ENCODE measurements at places on chromosomes 12 and 14.

- DNase-seq: no peak
Observed at GRCh38 chr12:47303207-47303606, 223.4 kb upstream of the AMIGO2 start.

- DNase-seq: no peak
Observed at GRCh38 chr14:26319139-26319864, 278.5 kb downstream of the NOVA1 start.

- DNase-seq: peak; percentile 85
Observed at GRCh38 chr12:92162079-92162478, 16.4 kb upstream of the BTG1 start.

- peak; percentile 59 for DNase-seq
Observed at GRCh38 chr12:90036637-90037036, 328.0 kb upstream of the ATP2B1 start.

DNA sequence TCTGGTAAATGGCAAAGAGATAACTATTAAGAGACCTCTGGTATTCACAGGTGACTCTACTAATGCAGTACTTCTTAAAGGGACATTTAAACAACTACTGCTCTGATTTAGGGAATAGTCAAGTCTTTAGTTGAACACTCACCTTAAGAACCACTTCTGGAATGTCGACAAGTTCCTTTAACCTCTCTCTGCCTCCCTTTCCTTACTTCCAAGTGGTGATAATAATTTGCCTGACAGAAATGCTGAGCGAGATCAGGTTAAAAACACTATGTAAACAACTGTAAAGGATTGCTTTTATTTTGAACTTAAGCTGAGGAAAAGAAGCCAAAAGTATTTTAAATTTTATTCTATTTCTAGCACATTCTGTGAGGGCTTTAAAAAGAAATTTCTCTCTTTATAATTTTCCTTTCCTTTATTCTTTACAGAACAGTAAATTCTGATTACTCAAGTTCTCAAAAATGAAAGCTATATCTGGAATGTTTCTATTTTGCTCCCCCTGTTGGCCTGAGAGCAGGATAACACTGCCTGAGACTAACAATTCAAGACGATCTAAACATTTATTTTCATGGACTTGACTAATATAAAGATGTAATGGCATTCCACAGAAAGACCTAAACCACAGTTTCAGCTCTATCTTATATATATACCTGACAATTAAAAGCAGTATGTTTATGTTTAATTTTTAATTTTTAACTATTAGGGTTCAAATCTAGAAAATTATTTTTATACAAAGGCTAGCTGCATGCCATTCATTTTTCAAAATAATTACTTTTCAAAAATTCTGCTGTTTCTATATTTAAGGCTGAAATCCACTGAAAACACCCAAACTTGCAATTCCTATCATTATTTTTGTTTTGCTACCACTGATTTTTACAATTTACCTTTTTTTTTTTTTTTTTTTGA lies 29.2 kb downstream of the ZCCHC8 start:
- DNase-seq: peak; percentile 81

DNA sequence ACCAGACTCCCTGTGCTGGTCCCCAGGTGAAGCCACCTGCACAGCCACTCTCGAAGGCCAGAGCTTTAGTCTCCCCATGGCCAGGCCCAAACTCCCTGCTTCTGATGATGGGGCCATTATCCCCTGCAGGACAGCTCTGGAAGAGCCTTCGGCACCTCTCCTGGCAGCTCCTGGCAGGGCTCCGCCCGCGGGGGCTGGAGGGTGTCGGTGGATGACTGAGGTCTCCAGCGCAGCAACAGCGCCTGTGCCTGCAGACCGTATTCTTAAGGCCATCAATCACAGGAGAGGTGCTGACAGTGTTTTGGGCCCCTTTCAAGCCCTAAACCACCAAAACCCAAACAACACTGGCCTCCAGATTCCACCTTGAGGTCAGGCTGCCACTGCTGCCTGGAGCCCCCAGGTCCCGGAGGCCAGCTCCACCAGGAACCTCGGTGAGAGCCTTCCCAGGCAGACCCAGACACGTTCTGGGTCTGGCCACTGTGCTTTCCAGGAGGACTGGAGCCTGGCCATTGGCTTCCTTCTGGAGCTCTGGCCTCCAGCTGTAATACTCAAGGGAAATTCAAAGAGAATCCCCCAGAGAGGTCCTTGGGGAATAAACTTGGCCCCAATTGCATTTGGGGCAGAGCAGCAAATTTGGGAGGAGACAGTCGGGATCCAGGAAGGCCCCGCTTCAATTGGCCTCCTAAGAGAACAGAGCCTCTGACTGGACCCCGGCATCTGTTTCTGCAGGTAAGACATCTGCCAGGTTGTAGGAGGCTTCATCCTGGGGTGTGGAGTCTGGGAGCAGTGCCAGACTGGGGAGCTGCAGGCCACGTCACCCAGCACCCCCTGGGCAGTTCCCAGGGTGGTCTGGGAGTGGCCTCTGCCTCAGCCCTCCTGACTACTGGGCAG lies 210.6 kb upstream of the RTL1 start:
- DNase-seq: no peak

- peak; percentile 33 for DNase-seq
Observed at GRCh38 chr12:96057986-96058553, 22.7 kb upstream of the LTA4H start.

- no peak for DNase-seq
Observed at GRCh38 chr12:68206446-68206845, 19.2 kb downstream of the IL26 start.

DNA sequence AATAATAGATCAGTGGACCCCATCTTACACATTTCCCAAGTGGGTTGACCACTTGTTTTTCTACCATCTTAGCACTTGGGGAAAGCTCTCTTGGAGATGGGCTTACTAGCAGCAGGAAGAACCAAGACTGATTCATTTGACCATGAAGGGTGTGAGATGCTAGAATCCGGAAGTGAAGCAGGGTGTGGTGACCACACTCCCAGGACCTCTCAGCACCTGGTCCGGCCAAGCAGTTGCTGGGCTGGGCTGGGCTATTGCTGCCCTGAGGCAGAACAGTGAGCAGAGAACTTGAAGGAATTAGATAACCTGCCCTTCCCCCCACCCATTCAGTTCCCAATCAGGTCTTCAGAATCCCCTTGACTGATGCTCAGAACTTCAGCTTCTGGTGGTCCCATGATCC lies 24.4 kb downstream of the ADCY6 start:
- no peak for DNase-seq

DNA sequence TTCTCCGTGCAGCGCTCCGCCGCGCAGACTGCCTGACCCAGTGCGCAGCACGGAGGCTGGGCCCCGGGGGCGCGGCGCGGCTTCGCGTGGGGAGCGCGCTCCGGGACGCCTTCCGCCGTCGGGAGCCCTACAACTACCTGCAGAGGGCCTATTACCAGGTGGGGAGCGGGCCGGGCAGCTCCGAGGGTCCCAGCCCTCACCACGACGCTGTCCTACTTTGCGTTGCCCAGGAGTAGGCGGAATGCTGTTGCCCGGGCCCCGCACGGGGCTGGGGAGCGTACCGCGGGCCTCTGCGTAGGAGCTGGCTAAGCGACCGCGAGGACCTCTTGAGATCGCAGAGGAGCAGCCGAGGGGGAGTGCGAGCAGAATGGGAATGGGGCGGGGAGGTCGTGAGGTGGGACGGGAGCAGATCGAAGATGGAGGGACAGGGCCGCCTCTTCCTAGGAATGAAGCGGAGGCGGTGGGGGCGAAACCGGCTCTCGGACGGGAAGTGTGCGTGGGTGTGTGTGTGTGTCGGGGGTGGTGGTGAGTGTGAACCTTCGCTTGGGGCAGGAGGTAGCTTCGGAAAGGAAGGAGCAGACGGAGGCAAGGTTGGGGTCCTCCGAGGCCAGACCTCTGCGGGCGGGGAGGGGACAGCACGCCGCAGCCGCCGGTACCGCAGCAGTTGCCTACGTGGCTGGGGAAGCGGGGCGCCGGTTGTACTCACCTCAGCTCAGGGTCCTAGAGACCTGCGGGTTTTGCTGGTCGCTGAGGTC lies 751 bp downstream of the P3H3 start:
- peak; percentile 5 for DNase-seq

GRCh38 chr14:23618415-23618988 lies 17.7 kb upstream of the DHRS2 start:
- no peak for DNase-seq

DNA sequence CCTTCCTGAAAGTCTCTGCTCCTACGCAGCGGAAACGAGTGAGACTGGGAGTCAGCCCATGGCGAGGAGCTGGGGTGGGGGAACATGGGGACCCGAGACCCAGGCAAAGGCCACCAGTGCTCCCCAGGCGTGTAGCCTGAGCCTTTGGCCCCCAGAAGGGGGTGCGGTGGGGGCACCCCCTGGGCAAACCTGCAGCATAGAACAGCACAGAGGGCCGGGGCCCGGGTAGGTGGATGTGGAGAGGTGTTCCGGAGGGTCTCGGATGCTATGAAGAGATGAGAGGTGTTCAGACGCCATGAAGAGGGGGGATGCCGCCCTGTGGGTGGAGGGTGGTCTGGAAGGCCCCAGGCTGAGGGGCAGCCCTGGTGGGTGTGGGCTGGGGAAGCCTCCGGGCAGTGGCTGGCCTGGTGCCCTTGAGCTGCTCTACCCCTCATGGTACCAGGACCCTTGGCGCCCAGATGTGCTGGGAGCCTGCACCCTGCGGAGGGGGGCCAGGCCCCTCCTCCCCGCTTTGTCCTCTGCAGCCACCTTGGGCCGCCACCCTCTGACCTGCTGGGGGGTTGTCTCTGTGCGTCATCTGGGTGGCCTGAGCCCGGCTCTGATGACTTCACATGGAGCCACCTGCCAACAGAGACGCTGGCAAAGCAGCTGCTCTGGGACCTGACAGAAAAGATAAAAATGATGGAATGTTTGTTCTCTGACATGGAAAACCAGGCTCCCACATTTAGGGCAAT lies 83.4 kb downstream of the KIF26A start:
- DNase-seq: no peak

DNA sequence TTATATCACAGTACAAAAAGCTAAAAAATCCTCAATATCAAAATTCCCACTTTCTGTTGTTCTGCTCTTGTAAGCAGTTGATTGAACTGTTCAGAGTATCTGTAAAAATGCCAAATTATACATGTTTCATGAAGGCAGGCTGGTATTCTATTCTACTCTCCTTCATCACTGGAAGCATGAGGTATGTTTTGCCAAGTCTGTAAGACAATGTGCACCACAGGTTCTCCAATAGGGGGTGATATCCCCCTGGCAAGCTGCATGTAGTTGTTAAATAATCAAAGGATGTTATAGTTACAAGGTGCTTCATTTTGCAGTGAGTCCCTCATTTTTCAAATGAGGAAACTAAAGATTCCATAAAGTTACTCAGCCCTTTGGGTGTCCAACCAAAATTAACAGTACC lies 15.1 kb upstream of the NEK9 start:
- DNase-seq: no peak

- no peak for DNase-seq
Observed at GRCh38 chr12:120874547-120875245, 29.5 kb downstream of the SPPL3 start.

DNA sequence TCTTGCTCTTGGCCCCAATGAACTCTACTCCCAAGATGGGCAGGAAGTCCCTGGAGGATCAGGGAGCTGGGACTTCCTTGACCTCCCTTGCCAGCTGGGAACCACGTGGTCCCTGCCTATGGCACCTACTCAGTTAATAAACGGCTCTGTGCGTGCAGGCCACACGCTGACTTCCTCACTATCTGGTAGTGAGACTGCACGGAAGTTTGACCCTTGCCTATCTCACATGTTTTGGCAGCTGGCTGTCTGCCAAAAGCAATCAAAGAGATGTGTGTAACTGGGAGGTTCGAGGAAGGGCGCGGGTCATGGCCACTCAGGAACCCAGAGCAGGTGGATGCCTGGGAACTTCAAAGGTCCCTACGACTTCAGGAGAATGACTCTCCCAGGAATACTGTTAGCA lies 57.9 kb downstream of the RFLNA start:
- DNase-seq: peak; percentile 33

- DNase-seq: no peak
Observed at GRCh38 chr12:93950311-93950710, 198.1 kb upstream of the PLXNC1 start.

DNA sequence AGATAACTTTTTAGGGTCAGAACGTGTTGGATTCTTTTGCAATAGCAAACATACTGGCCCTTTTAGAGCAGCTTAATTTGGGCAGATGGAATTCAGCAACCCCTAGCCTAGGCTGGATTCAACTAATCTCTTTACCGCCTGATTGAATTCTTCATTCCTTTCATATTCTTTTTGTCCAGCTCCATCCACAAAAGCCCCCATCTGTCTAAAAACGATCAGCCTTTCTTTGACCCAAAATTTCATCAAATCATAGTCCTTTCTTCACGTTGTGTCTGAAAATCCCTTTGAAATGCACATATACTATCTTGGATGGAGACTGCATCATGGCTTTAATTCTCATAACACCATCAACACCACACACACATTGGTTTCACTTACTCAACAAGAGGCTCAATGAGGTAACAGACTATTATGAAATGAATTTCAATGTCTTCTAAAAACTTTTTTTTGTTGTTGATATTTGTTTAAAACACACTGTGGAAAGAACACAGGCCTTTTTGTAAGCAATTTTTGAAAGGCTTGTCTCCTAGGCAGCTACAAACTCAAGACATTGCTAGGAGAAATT lies 128.0 kb upstream of the EEA1 start:
- peak; percentile 49 for DNase-seq

GRCh38 chr12:4012977-4013968 lies 140.1 kb upstream of the PARP11 start:
- no peak for DNase-seq

DNA sequence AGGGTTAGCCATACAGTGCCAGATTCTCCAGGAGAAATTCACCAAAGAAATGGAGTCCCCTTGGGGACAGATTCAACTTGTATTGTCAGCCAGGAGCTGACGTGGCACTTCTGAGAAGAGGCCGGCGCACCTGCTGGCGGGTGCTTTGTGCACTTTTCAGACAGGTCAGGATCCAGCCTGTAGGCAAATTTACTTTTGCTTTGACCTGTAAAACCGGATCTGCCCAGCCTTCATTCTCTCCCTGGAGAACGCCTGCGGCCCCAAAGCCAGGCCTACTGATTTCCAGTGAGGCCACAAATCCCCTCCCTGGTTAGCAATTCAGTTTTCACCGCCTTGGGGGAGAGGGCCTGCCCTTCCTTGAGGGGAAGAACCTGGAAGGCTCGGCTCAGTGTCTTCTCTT lies 17.4 kb downstream of the P2RX4 start:
- DNase-seq: no peak

- no peak for DNase-seq
Observed at GRCh38 chr14:32150392-32150791, 51.5 kb upstream of the RNU6-7 start.

DNA sequence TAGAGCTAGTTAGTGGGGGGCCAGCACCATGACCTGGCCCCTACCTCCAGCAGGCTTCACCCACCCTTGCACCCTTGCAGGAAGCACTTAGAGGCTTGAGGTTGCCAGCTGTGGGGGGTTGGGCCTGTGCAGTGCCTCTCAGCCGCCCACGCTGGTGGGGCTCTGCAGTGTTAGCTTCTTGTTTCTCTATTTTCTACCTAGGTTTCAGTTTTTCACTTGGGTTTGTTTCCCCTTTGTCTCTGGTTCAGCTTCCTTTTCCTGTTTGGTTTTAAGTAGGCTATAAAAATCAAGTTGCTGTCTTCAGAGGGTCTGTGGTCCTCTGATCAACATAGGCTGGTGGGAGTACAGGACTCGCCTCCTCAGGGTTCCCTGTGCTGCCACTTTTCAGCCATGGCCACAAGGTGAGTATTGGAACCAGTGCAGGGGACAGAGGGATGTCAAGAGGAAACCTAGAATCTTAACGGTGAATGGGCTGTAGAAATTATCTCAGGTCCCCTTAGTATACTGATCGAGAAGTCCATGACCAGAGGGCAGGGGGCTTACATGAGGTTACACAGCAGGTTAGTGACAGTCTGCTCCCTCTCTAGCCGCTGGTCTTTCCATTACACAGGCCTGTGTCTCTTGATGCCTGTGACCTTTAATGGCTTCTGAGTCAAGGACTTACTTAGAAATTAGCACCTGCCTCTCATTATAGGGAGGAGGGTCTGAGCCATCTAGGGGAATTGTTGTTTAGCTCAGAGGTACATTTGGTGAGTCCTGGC lies at the start of gene EVL:
EVL (plus strand) TSS at position 312 of the 761 bp plus-strand sequence; CDS start at position 391, 79 bp downstream.
- DNase-seq: peak; percentile 92
